Cerebellar nuclear complex (tissue), 1 donor: ENCODE measurements at places on chromosomes 7 and 10.

DNA sequence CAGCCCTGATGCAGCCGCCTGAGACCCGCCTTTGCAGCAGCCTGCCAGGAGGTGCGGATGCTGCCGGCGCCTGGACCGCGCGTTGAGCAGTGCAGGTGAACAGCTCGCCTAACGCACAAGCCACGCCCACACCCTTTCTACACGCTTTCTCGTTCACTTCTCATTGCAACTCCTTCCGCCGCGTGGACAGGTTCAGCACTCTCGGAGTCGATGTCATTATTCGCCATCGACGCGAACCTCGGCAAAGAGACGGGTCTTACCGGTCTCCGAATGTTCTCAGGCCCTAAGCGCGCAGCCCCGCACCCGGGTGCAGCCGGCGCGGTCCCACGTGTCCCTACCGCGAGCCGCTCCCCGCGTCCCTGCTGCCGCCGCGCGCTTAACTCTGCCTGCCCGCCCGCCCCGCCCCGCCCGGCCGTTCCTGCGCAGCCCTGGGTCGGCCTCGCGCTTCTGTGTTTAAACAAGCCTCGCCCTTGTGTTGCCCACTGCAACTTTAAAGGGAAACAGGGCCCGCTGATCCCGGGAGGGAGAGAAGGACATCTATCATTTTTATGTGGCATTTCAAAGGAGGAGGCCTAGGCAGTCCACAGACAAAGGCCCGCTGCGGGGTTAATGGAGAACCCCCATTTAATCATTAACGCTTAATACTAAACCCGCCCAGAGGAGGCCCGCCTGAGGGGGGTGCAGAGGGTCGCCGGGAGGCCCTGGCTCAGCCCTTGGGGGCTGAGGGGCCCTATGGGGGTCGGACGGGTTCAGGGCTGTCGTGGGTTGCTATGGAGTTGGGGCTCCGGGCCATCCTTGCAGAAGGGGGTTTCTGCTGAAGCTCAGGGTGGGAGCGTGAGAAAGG is 128.5 kb downstream of the WDR11 start:
- DNase-seq, result no peak

- no peak for DNase-seq
These were observed 33.7 kb downstream of the R3HCC1L start for GRCh38 chr10:98168147-98168546.

DNA sequence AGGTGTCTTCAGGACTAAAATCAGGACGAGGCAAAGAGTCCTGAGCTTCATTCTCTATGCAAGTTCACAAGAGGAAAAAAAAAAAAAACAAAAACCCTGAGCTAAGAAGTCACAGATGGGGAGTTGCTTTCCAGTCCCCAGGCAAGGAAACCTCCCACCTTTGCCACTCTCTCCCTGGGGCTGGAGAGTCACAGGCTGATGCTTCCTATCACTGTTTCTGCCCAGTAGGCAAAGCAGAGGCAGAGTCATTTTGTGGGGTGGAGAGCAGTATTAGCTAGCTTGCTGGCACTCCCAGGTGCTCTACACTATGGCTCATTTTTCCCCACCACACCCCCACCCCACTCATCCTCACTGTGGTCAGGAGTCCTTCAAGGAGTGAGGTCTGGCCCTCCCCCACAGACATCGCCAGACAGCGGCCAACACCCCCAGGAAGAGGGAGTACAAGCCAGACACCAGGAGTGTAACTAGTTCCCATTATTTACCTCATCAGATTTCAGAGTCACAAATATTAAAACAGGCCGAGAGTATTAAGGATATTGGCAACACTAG is 34.6 kb upstream of the UNC5B start:
- DNase-seq, result no peak

DNA sequence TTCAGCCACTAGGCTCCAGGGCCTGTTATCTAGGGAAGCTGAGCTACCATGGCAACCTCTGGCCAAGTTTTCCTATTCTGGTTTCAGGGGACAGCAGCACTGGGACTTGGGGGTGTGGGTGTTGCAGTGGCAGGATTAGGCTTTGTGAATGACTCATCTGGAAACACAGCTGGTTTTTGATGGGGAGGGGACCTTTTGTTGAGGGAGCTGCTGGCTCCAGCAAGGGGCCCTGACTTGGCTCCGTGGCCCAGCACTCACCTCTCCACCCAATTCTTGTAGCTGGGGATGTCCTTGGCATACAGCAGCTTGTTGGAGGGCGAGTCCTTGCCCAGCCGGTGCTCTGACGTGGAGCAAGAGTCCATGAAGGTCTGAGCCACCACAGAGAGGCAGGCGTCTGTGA is 435.9 kb downstream of the PLXNA4 start:
- DNase-seq, result no peak

- DNase-seq, result no peak
These were observed 494 bp upstream of the RHBDD2 start for GRCh38 chr7:75878312-75878768.

GRCh38 chr10:69657430-69657829 is 27.4 kb downstream of the FAM241B start:
- DNase-seq, result no peak

GRCh38 chr10:51709324-51709972 is 10.1 kb upstream of the CSTF2T start:
- no peak for DNase-seq

GRCh38 chr10:44922796-44923545 is 11.8 kb downstream of the TMEM72 start:
- no peak for DNase-seq

- DNase-seq, result no peak
These were observed 52.8 kb upstream of the TMEM273 start for GRCh38 chr10:49240946-49241345.

- DNase-seq, result no peak
These were observed 84.0 kb downstream of the ORC5 start for GRCh38 chr7:104123786-104124185.

DNA sequence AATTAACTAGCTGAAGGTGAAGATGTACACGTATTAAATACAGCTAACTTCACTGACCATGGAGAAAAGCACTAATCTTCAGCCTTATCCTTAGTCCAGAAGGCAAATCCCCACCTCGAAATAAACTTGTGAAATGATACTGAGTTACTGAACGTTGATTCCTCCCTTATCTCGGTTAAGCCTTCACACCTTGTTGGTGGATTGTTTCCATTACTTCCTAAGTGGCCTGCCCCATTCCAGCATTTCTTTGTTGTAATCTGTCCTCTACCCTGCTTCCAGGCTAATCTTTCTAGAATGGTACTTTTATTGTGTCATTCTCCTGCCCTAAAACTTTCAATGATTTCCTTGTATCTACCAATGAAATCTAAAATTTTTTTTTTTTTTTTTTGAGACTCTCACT is 68.6 kb downstream of the BUB3 start:
- DNase-seq, result no peak

DNA sequence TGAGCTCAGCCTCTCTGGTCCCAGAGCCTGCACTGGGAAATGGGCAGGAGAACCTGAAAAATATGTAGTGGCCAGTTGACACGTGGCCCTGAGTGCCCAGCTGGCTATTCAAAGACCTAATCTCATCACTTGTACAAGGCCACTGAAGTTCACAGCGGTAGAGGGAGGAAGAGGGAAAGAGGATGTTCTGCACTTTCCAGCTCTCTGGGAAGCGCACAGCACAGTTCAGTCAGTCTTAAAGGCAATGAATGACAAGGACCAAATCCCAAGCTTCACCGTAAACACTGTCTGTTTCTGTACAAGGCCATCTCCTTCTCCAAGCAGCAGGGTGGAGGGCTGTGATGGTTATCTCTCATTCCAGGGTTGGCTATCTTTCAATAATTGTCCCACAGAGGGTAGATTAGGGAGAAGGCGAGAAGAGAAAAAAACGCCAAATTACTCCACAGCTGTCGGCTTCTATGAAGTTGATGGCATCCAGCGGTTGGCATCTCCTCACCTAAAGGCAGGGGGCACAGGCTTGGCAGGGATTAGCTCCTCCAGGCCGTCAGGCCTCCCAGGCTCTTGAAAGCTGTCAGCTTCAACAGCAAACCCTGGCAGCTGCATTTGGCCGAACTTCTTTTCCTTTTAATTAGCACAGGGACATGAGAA is 10.6 kb downstream of the SFMBT2 start:
- no peak for DNase-seq

DNA sequence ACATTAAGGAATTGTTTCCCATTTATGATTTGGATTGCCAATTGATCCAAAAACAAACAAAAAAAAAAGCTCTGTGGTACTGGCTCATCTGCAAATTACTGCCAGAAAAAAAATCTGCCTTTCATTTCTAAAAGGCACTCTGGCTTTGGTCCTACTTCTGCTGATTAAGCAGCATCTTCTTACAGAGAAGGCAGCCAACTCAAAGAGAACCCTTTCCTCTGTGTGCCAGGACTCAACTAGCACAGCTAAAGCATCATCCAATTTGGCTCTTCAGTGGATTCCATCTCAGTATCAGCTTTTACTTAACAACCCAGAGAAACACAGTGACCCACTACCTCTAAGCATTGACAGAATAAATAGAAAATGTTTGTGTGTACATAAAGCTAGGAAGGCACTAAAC is 80.6 kb downstream of the GSAP start:
- DNase-seq, result no peak

GRCh38 chr10:110009736-110010475 is 2.1 kb downstream of the ADD3 start:
- DNase-seq, result no peak

DNA sequence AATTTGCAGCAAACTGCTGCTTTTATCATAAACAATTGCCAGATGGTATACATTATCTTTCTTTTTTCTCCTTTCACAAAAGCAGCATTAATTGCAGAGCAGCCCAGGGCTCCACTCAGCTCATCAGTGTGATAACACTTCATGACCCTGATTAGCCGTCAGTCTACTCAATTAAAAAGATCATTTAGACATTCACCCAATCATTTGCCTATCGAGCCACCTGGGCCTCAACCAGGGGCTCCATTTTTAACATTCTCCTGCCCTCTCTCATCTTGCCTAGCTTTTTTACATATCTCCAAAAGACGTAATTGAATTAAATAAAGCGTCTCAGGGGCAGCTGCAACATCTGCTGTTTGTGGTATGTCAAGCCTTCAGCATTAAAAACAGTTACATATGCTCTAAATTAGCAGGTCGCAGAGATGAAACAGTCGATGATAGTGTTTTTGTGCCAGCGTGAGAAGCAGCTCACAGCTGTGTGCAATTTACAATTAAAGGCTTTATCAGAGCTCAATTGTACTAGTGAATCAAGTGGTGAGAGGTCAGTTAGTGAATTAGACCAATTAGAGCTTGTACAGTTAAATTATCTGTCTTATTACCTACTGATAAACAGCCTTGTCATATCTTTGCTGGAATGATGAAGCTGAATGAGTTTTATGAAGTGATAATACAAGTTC is 522.5 kb downstream of the ETV1 start:
- no peak for DNase-seq

- DNase-seq, result no peak
These were observed 69.4 kb downstream of the VOPP1 start for GRCh38 chr7:55502858-55503440.

DNA sequence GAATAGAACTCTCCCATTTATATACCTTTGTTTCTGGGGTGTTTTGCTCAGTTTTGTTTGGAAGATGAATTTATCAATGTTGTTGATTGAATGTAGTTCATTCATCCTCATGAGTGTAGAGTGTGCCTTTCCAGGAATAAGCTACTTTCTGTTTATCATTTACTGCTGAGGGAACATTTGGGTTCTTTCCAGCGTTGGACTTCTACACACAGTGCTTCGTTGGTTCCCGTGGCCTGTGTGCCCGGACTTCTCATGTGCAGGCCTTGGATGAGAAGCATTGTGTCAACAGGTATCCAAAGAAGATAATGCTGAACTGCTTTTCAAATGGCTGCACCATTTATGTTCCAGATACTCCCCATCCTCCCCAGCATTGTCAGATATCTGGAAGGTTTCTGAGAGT is 107.6 kb upstream of the TNS3 start:
- no peak for DNase-seq

GRCh38 chr10:9253121-9253520 is 1198.6 kb downstream of the GATA3 start:
- no peak for DNase-seq

GRCh38 chr10:101235766-101236165 is 6.5 kb upstream of the LBX1 start:
- no peak for DNase-seq

- no peak for DNase-seq
These were observed 34.7 kb downstream of the TOMM7 start for GRCh38 chr7:22787951-22788350.

GRCh38 chr7:142329062-142329790 is 71.4 kb upstream of the PRSS58 start:
- DNase-seq, result no peak

DNA sequence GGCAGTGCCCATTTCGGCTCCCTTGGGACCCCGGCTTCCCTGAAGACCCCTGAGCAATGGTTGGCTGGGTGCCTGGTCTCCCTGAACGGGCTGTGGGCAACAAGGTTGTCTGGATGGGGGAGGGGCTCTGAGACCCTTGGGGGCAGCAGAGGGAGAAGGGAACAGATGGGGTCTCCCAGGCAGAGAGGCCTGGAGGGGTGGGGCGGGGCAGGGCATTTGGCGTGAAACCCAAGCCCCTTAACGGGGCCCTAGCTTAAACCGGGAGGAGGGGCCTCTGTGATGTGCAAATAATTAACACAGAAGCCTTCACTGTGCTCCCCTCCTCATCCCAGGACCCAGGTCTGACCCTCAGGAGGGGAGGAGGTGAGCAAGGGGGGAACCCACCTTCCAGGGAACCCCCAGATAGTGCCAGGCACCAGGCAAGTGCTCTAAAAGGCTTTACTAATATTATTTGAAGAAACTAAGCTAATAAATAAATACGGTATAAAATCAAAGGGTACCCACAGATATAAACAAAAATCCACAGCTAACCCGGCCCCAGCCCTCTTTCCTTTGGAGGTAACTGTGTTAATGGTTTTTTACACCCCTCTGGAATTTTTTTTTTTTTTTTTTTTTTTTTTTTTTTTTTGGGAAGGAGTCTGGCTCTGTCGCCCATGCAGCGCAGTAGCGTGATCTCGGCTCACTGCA is 170.8 kb downstream of the RNF216 start:
- no peak for DNase-seq

- no peak for DNase-seq
These were observed 50.5 kb downstream of the MALSU1 start for GRCh38 chr7:23349484-23350157.

DNA sequence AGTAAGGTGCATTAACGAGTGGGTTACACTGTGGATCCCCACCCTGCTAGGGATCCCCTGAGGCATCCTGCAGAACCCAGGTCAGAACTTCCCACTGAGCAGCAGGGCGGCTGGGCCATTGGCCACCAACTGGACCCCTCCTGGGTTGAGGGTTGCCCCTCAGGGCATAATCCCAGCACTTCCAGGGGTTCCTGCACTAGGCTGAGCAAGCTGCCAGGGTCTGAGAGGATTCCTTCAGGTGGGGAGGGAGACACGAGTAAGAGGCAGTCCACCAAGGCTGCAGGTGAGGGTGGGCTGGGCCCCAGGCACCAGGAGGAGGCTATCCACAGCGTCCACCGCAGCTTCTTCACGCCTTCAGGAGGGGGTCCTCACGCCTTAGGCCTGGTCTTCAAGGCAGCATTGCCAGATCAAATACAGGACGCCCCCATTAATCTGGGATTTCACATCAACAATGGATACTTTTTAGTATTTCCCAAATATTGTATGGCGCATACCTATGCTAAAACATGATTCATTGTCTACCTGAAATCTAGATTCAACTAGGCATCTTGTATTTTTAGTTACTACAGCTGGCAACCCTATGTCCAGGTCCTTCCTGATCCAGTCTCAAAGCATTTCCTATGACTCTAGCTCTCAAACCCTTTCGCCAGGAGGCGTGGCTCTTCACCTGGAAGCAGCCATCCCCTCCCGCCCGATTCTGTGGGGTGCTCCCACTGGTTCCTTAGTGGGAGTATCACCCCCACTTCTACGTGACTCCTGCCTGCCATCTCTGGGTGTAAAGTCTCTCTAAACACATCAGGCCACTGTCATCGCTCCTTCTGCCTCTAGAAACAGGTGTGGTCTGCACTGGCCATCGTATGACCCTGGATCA is 4.1 kb downstream of the PRKAG2 start:
- no peak for DNase-seq
